ENCODE measurements at places on chromosomes 6 and 20.

GRCh38 chr20:17626217-17627007, 55.6 kb downstream of the RRBP1 start:
- DNase-seq: no peak

DNA sequence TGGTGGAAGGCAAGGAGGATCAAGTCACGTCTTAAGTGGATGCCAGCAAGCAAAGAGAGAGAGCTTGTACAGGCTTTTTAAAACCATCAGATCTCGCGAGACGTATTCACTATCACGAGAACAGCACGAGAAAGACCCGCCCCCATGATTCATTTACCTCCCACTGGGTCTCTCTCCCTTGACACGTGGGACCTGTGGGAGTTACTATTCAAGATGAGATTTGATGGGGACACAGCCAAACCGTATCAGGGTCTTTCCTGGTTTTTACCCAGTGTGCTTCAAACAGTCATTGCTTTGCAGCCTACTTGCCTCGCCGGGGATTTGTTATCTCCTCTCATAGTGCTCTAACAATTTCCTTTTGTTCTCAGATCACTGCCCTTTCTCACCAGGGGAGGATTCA, 108.2 kb downstream of the UST start:
- DNase-seq: no peak

GRCh38 chr6:144160431-144161005, 10.2 kb downstream of the STX11 start:
- no peak for DNase-seq

GRCh38 chr20:46356195-46357029, 48.1 kb upstream of the CDH22 start:
- DNase-seq: no peak

GRCh38 chr20:33501000-33501399, 11.1 kb downstream of the CBFA2T2 start:
- no peak for DNase-seq

DNA sequence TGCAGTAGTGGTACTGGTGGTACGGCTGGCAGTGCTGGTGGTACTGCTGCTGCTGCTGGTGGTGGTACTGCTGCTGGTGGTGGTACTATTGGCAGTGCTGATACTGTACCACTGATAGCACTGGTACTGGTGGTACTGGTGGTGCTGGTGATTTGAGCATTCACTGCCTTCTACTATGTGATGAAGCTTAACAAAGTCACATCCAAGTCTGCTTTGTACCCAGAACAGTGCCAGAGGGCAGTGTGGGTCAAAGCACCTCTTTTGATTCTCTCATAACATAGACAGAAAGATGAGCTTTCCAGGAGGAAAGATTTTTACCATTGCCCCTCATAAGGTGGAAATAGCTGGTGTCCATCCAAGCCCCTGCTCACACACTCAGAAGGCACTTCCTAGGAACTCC, 48.7 kb downstream of the ANKRD6 start:
- DNase-seq: no peak
